ENCODE measurements at places on chromosomes 11 and 22.

DNA sequence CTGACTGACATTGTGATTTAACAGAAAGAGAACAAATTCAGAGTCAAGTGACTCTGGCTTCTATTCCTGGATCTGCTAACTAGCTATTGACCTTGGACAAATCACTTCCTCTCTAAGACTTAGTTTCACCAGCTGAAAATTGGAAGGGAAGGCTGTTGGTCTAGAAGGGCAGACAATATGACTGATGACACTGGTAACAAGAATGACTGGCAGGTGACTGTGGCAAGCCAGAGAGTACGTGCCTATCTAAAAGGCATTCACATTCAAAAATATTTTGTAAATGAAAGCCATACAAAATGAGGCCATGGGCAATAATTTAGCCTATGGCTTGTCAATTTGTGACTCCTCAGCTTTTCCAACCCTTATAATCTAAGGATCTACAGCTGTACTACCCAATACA, 23.5 kb downstream of the SERGEF start:
- DNase-seq, result no peak

DNA sequence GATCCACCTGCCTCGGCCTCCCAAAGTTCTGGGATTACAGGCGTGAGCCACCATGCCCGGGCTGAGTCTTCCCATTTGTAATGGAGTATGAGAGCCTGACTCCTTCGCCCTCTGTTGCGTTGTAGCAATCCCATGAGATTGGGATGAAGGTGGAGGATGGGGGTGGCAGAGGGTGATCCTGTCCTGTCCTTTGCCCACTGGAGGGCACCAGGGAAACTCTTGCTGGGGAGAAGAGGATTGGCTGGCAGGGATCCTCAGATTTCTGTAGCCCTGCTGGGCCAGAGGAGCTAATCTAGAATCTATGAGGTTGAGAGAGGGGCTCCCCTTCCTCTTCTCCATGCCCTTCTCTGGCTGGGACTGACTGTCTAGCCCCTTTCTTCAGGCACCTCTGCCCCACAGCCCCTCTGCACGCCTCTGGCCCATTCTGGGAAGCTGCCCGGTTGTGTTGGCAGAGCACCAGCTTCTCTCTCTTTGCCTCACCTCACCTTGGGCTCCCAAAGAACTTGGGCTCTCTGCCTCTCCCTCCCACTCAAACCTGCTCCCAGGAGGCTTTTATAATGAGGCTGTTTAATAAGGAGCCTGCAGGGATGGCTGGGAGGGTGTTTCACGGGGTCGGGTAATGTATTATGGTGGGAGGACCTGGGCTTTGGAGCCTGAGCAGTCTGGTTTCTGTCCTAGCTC, 9.5 kb upstream of the CATSPER1 start:
- no peak for DNase-seq

- DNase-seq, result no peak
Observed at GRCh38 chr11:34154059-34154875, 48.8 kb downstream of the NAT10 start.

- no peak for DNase-seq
Observed at GRCh38 chr11:20443596-20443995, 56.1 kb downstream of the PRMT3 start.

DNA sequence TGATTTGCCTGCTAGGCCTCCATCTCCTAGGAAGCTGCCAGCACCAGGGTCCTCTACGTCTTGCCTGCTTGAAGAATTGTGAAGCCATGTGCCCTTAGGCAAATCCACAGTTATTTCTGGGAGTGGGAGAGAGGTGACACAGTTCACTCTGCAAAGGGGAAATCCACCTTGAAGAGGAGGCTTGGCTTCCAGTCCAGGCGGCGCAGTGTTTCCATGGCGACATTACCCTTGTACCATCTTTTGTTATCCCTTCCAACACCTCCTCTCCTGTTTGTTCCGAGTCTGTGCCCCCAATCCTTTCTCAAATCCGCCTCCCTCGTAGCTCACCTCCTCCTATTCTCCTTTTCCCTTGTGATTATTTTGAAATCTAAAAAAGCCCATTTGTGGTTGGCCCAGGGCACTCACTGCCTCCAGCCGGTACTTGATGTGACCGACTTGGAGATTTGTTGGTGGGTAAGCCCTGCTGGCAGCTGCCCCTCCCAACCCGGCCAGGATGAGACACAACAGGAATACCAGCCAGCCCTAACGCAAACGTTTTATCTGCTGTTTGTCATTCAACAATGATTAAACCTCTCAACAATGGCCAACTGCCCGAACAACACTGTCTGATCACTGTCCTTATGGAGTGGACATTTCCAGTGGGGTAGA, 18.4 kb downstream of the SYT13 start:
- DNase-seq, result no peak

- DNase-seq, result no peak
Observed at GRCh38 chr11:35598254-35599125, 19.8 kb upstream of the FJX1 start.

DNA sequence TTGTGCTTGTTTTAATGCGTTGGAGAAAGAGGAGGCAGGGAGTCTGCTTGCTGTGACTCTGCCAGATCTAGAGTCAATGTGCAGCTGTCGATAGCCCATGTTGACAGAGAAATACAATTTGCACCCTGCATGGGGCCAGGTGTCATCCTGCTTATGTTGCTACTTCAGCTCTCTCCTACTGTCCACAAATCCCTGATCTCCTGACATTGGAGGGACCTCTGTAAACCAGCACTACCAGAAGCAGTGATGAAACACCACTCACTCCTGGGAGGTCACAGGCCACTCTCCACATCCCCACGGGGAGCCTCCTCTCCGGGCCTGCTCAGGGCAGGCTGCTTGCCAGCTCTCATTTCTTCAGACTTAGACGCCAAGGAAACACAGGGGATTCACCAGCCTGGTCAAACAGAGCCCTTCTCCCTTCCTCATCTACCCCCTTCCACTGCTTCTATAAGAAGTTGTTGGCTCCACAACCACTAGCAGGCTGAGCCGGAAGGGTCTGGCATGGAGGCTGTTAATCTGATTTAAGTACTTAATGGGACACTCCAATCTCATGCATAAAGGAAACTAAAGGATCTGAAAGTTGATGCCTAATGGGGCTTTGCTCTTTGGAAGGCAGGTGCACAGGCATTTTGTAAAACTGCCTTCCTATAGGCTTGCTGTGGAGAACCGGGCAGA, 29.9 kb upstream of the CSNK2A3 start:
- DNase-seq, result no peak

- no peak for DNase-seq
Observed at GRCh38 chr11:48007677-48008076, 27.3 kb downstream of the PTPRJ start.

DNA sequence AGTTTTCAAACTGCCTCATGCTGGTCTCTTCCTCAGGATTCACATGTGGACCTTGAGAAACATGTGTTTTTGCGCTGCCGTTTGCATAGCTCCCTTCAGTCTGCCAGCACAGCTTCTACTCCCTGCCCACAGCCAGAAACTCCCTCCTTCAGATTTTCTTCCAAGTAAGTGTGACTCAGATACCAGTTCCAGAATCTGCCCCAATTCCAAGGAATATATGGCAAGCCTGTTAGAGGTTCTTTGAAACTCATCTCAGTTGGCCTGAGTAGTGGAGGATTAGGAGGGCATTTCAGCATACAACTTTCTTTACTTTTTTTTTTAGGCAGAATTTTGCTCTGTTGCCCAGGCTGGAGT, 67.1 kb downstream of the SNX19 start:
- no peak for DNase-seq

- DNase-seq, result no peak
Observed at GRCh38 chr11:12117611-12118010, 7.2 kb downstream of the MICAL2 start.

DNA sequence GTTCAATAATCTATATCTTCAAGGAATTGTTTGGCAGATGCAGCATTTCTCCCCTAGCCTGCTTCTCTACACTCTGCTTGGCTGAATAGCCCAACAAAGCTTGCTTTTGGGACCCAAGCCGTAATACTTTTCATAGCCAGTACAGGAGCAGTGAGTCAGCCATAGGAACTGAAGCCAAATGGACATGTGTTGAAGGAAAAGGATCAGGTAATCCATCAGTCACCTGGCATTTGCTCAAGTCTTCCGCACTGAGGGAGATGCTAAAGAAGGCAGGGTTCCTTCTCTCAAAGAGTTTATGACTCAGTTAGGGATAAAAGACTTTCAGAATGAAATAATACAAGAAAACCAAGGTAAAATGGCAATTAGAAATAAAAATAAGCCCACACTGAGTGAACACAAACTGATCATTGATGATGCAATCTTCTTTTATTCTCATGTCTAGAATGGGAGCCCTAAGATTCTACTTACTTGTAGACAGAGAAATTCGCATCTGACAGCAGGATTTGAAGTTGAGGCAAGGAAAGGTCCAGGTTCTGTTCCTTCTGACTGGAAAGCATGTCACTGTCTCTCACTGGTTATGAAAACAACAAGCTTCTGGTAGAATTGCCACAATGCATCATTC, 13.2 kb downstream of the C11orf87 start:
- no peak for DNase-seq

GRCh38 chr11:78427615-78428265, 10.1 kb upstream of the GAB2 start:
- no peak for DNase-seq

GRCh38 chr11:68914761-68915160, 11.1 kb downstream of the IGHMBP2 start:
- no peak for DNase-seq

- no peak for DNase-seq
Observed at GRCh38 chr11:123184531-123184930, 10.5 kb downstream of the CLMP start.

- DNase-seq, result no peak
Observed at GRCh38 chr11:18770479-18771125, 21.0 kb downstream of the PTPN5 start.

- DNase-seq, result no peak
Observed at GRCh38 chr11:29200791-29201562, 815.9 kb downstream of the KCNA4 start.

DNA sequence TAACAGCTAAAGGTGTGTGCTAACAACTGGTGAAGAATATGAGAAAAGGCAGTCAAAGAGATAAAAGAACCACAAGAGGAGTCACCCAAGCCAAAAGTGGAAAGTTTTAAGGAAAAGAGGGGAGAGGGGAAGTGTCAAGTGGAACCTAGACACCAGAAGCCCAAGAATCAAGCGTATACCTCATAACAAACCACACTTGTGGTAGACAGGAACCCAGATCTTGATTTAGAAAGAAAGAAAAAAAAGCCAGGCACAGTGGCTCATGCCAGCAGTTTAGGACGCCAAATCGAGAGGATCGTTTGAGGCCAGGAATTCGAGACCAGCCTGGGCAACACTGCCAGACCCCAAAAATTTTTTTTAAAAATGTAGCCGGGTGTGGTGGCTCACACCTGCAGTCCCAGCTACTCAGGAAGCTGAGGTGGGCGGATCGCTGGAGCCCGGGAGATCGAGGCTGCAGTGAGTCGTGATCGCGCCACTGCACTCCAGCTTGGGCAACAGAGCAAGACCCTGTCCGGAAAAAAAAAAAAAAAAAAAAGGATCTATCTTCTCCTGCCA, 877 bp downstream of the SLC25A17 start:
- no peak for DNase-seq

DNA sequence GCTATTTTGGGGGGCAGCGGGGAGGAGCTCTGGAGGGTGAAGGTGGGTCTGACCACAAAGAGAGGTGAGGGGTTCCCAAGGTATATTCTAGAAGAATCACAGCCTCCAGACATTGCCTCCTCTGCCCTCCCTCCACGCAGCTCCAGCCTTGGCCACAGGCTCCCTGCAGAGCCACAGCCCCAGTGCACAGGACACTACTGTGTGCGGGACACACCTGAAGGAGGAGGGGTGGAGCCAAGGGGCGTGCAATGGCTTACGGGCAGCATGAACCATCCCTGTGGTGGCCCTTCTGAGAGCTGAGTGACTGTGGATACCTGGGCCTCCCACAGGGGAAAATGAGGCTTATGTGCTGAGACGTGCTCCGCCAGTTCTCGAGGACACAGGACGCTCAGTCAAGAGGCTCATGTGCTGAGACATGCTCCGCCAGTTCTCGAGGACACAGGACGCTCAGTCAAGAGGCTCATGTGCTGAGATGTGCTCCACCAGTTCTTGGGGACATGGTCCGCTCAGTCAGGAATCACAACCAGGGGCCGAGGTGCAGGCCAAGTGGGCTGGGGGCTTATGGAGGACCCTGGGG, 417.3 kb downstream of the SHANK2 start:
- no peak for DNase-seq

- DNase-seq, result no peak
Observed at GRCh38 chr11:69904974-69905535, 85.8 kb upstream of the FGF3 start.

DNA sequence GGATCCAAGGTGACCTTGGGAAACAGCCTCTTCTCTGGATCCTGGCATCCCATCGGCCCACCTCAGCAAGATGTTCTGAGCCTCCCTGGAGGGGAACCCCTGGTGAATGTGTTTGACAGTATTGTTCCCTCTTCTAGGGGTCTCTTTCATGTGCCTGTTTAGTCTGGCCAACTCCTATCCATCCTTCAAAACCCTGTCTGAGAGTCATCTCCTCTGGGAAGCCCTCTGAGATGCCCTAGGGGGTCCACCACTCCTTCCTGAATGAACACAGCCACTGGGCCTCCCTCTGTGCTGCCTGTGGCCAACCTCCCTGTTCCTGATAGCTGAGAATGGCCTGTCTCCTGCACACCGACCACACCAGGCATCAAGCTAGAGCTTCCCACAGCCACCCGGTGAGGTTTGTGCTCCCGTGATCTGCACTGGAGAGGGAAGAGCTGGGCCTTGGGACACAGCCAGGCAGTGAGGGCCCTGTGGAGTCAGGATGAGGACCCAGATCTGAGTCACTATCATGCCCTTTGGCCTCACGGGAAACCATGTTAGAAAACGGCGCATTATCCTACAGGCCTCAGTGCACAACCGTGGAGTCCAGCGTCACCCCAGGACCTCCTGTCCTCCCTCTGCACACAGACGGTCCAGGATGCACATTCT, 8.8 kb downstream of the WNT7B start:
- no peak for DNase-seq

DNA sequence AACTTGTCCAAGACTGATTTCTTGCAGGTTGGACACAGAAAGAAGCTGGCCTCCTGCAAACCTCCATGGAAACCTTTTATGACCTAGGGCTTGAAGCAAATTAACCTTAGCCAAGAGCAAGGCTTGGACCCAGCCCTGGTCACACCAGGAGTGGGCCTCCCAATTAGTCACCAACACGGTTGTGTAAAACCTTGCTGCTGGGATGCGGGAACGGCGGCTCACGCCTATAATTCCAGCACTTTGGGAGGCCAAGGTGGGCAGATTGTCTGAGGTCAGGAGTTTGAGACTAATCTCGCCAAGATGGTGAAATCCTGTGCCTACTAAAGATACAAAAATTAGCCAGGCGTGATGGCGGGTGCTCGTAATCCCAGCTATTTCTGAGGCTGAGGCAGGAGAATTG, 419.9 kb downstream of the AASDHPPT start:
- DNase-seq, result no peak

GRCh38 chr22:45893516-45893915, 83.4 kb downstream of the WNT7B start:
- no peak for DNase-seq

GRCh38 chr22:37340331-37341262, 58.3 kb downstream of the CYTH4 start:
- no peak for DNase-seq

- DNase-seq, result no peak
Observed at GRCh38 chr22:36014546-36015074, 14.0 kb downstream of the RBFOX2 start.

All from stimulated activated CD4-positive, alpha-beta T cell treated with anti-CD3 and anti-CD28 coated beads, Interleukin-12 subunit alpha, Interleukin-12 subunit beta, amount 100 ng/mL, for 24 hours (primary cell).